ENCODE measurements at places on chromosomes 12 and 14.
A peak's percentile ranks its signal among the peaks of the same experiment; 100 is the strongest.

- DNase-seq = no peak
Measured at GRCh38 chr12:87274594-87275245, 754.5 kb downstream of the C12orf50 start.

GRCh38 chr12:122029620-122030423 is 8.1 kb downstream of the BCL7A start:
- no peak for DNase-seq

DNA sequence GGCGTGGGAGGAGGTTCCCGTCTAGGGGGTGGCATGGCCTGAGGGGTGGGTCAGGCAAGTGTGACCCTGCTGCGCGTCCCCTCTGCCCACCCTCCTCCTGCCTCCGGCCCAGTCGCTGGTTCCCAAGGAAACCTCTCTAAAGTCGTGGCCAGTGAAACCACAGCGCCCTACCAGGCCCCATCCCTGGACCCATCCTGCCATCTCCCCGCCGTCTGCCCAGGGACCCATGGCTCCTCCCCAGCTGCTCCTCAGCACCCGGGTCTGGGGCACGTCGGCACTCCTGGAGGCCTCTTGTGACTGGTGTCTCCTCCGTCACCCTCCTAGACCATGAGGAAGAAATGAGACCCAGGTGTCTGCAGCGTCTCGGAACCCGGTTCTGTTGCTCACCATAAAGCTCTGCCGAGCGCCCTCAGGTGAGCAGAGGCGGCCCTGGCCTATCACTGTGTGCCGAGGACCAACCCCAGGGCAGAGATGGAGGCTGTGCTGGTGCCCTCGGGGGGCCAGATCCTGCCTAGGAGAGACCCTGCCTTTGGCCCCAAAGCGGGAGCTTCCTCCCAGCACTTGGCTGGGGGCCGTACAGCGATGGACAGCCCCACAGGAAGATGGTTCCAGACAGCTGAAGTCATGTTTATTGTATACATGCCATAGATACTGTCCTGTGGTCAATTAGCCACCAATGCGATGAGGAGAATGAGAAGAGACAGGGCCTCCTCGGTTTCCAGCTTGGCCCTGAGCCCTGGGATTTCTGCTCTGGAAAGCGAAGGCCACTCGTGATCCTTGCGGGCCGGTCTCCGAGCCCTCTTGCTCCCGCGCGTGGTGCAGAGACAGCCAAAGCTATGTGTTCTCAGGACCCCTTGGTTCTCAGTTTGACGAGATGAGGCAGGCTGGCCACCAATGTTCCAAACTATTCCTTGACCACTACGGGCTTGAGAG is 222.5 kb upstream of the RTL1 start:
- no peak for DNase-seq

DNA sequence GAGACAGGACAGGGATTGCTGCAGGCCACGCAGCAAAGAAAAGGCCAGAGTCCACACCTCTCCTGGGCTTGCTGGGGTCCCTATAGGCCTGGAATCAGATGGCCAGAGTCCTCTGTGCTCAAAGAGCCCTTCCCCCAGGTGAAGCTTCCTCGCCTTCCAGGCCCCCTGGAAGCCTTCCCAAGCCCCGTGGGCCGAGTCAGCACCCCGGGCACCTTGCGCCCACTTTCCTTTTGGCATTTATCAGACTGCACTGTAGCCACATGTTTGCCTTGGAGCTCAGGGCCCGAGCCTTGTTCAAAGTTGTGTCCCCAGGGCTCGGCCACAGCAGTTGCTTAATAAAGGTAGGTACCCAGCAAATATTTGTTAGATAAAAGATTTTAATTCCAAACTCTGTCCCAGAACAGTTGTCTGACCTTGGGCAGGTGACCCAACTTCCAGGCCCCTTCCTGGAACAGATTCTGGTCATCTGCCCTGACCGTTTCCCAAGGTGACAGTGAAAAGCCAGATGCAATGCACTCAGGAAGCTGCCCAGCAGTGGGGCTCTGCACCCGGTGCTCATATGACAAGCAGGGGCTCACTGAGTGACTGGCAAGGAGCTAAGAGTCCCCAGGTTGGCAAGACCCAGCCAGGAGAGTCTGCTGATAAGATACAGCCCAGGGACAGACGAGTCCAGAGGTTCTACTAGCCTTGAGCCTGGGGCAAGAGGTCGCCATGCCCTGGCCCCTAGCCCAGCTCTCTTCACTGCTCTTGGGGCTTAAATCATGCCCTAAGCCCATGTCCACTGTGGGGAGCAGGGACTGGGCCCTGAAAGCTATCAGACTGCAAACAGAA is 81.2 kb downstream of the PITPNM2 start:
- DNase-seq = no peak

DNA sequence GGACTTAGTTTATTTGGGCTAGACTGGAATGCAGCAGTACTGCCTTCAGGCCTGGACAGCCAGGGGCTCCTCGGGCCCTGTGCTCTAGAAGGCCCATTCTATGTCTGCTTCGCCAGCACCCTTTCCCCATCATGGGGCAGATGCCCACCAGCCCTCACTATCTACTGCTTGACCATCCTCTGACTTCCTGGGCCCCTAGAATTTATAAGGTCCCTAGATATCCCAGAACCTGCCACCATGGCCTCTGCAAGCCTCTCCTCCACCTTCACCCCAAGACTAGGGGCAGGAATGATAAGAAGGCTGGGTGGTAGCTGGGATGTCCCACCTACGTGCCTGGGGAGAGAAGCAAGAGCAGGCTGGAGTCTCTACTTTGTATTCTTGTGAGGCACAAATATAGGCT is 58.8 kb upstream of the STRN3 start:
- DNase-seq = no peak

DNA sequence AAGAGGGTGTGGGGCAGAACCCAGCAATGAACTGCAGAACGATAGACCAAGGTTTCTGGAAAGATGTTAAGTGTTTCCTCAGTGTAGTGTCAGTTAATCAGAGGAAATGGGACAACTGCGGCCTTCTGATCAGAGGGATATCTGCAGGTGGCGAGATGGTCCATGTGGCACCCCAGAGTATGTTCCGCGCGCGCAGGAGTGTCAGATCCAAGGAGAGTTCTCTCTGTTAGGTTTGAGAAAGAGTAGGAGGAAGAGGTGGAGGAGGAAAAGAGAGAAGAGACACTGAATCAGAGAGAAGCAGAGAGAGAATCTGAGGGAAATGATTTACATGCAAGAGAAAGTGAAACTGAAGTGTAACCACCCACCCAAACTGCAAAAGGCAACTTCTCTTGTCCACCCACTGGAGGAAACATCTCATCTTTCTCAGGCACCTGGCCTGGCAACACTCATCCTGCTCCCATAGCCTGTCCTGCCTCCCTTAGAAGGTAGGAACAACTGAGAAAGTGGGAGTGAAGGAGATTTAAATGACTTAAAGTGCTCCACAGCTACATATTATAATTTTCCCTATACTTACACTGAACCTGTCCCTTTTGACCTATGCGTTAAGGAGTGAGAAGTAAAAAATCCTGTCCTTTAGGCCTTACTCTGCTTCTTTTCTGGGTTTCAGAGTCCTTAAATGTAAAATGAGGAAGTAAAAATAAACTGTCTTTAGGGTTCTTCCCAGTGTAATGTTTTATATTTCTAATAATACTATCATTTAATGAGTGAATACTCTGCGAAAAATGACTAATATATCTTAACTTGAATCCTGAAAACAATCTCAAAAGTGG is 6.8 kb upstream of the TESPA1 start:
- DNase-seq = peak; percentile 58

DNA sequence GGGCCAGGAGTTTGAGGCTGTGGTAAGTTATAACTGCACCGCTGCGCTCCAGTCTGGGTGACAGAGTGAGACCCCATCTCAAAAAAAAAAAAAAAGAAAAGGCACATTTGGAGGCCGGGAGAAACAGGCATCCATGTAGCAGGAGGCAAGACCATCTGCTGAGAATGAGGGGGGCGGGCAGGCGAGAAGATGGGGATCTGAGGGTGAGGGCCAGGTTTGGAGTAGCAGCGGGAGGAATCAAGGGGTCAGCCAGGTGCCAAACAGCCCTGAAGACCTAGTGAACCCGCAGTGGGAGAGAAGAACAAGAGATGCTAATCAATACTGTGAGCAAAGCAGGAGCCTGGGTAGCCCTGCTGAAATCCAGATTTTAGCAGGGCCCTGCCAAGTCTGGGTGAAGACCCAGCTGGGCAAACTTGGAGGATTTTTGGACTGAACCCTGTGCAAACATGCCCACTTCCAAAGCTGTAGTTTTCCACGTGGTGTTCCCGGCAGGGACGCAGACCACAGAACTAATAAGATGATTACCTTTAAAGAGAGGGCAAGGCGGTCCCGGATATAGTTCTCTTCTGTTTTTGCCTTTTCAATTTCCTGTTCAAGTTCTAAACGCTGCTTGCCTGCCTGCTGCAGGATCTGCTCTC is 61.0 kb downstream of the NIN start:
- no peak for DNase-seq

DNA sequence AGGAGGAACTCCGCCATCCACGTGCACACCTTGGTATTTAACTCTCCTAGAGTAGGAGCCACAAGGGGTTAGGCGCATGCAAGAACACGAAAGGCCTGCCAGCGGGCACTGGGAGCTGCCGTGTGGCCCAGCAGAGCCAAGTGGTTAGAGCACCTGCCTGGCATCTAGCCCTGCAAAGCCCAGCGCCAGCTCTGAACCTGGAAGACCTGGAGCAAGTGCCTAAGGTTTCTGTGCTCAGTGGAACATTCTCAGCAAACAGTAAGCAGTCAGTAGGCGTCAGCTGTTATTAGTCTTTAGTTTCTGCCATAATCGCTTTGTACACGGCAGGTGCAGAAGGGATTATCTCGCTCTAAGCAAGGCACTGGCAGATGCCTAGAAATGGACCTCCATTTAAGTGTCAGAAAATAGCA is 55.4 kb downstream of the SETD3 start:
- DNase-seq = no peak

GRCh38 chr12:11723993-11724392 is 74.5 kb downstream of the ETV6 start:
- DNase-seq = no peak

DNA sequence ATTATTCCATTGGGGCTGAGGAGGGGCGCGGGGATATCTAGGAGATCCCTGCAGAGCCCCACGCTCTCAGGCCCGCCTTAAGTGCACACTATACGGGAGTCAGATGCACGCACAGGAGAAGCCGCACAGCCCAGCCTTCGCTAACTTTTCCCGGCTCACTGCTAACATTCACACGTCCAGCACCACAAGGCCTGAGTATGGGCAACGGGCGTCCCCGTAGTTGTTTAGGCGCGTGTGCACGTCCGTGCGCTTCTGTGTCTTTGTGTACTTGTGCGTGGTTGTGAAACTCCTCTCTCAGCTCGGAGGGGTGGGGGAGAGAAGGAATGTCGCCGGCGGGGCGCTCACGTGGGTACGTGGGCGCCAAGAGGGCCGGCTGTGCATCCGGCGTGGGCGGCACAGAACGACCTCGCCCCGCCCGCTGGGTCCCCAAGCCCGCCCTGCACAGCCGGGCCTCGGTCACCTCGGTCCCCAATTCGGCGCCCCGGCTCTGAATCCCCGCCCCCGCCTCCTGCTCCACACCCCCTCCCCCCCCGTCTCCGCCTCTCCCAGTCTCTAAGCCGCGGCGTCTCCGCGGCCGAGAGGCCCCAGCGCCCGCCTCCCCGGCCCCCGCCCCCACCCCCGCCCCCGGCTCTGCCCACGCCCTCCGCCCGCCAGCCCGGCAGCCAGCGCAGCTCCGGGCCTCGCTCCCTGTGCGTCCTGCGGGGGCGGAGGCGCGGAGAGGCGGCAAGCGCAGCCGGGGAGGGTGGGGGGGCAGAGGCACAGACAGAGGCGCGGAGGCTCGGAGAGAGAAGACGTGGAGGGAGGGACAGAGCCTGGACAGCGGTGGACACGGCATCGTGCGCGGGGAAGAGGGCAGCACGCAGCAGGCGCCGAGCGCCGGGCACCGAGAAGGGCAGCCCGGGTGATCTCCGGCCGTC is at the start of gene NAB2:
Gene NAB2, plus strand, starts transcription at position 761 of the 917 bp plus-strand sequence. CDS start 158 bp downstream, outside the sequence.
- DNase-seq = peak; percentile 92

- DNase-seq = no peak
Measured at GRCh38 chr12:94077209-94077608, 71.2 kb upstream of the PLXNC1 start.

- DNase-seq = no peak
Measured at GRCh38 chr12:70248876-70249275, 5.6 kb downstream of the CNOT2 start.

GRCh38 chr14:68668028-68668427 is 124.8 kb downstream of the ZFP36L1 start:
- DNase-seq = no peak

- peak; percentile 68 for DNase-seq
Measured at GRCh38 chr14:65222440-65222858, 120.1 kb upstream of the MAX start.

- DNase-seq = no peak
Measured at GRCh38 chr14:23566778-23567185, 809 bp downstream of the AP1G2 start.

DNA sequence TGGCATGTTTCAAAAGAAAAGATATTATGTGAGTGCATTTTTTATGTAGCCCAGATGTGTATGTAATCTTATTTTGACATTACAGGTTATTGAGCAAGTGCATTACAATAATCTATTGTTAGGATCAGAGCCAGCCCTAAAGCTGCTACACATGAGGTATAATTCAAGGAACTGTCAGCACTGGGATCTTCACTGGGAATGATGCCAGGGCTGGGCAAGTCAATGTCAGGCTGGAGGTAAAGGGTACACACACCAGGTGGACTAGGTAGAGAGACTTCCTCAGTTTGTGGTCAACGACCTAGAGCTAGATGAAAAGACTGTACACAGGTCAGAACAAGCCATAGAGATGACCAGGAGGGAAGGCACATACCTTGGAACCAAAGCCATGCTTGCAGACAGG is 15.4 kb downstream of the TRIM9 start:
- DNase-seq = no peak

DNA sequence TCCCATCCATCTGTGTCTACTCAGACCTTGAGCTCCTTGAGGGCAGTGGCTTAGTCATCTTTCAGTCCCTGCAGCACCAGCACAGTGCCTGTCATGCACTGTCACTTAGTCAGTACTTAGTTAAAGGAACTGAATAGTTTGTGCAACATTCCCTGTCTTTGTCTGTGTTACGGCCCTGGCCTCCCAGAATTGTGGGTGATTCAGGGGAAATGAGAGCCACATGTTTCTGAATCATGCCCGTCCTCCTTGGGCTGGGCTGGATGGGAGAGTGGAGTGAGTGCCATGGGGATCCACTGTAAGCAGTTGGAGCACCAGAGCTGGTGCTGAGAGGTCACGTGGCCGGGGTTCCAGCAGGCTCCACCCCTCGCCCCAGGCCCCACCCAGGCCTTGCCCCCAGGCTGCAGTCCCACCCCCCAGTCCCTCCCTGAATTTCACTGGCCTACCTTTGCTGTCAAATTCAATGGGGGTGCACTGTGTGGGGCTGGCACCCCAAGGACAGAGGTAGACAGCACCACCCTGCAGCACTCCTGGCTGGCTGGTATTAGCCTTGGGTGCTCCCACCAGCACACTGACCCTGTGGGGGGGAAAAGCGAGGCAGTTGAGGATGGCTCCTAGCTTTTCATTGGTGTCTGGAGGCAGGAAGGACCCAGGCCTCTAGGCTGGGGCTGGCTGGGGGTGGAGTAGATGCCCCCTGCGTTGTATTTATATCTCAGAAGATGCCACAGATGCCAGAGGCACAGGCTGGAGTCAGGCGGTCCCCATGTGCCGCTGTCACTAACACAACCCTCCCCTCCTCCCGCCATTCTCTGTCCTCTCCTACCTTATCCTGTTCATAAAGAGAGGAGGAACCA is 7.5 kb downstream of the ITGA5 start:
- no peak for DNase-seq

- no peak for DNase-seq
Measured at GRCh38 chr12:119391673-119392072, 57.1 kb downstream of the CCDC60 start.

- DNase-seq = peak; percentile 78
Measured at GRCh38 chr12:6959058-6959804, 8.1 kb downstream of the PTPN6 start.

Measured in GM10248 (cell line).